Urinary bladder (tissue), 4 donors: ENCODE measurements at places on chromosomes 16 and 17. TPM values are rescaled to one million over a fixed set of nuclear protein-coding genes. Genes with fewer than 3 reads are reported as not detected.
A peak's percentile ranks its signal among the peaks of the same experiment; 100 is the strongest.

DNA sequence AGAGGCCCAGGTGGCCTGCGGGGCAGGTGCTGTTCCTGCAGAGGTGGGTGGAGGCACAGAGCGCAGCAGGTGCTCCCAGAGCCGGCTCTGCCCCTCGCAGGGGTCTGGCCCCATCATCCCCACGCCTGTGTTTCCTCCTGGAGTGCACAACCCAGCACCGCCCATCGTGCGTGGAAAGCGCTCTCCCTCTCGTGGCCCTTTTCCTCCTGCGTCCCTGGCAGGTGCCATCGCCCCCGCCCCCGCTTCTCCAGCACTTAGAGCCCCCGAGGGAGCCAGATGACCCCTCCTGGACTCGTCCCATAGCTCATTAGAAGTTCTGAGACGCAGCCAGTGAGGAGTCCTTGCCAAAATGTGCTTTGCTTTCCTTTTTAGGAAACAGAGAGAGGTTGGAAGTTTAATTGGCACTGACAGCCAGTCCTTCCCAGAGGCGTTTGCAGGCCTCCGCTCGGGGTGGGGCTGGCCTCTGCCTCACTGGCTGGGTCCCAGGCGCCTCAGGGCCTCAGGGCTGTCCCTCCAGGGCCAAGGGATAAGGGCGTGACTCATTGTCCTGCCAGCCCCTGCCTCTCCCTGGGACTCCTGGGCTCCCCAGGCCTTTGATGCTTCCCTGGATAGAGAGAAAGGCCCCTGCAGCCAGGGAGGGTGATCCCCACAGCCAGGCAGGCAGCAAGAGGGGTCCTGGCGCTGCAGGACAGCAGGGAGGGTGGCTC, 32.2 kb upstream of the CHMP6 start:
- DNase-seq, result peak; percentile 59

DNA sequence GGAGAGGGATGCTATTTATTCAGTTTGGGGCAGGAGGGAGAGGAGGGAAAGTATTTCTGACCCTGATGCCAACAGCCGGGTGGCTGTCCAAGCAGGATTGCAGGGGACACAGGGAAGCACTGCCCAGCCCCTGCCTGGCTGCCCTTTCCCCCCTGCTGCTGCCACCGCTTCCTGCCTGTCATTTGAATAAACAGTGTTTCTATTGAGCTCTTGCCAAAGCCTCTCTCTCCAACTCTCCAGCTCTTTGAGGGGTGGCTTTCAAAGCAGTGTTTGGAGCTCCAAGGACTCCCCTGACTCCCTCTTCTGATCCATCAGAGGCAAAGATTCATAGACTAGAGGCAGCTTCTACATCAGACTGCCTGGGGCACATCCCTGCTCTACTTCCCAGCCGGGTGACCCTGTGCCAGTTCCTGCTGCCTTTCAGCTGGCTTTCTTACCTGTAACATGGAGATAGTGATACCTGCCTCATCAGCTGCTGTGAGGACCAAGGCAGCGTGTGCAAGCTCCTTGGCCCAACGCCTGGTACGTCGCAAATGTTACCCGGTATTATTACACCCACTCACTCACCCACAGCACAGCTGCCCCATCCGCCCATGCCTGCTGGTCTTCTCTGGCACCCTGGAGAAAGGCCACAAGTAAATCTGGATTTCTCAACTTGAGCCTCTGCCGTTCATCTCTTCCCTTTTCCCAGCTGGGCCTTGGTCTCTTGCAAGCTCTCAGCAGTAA, 9.5 kb downstream of the PROCA1 start:
- DNase-seq, result no peak

DNA sequence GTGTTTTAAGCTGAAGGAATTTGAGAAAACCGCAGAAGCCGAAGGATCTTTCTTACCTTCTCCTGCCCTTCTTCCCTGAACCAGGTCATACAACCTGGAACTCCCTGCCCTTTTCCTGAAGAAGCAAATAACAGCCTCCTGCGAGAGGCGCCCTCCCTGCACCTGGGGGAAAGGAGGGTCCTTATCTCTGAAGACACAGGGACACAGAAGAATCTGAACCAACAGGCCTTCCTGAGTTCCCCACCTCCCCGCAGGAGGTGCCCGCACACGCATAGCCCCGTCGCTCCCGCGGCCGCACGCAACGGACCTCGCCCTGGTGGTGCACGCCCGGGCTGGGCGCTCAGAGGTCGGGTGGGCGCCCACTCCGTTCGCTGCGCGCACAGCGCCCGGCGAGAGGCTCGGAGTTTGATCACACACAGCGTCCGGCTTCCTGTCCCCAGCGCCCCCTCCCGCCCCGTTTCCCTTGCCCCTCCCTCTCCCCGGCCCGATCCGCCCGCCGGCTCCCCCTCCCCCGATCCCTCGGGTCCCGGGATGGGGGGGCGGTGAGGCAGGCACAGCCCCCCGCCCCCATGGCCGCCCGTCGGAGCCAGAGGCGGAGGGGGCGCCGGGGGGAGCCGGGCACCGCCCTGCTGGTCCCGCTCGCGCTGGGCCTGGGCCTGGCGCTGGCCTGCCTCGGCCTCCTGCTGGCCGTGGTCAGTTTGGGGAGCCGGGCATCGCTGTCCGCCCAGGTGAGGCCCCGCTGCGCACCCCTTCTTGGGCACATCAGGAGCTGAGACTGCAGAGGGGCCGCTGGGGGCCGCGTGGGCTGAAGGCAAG, at the start of gene TNFSF12:
TSS of gene TNFSF12 (plus strand) at position 474 of the 816 bp plus-strand sequence. CDS start at position 570, 96 bp downstream.
- DNase-seq, result no peak

- DNase-seq, result no peak
Measured at GRCh38 chr16:53599548-53599947, 96.5 kb upstream of the AKTIP start.

- DNase-seq, result no peak
Measured at GRCh38 chr17:74156878-74157277, 46.6 kb upstream of the RPL38 start.

LIMD2 gene
- total RNA-seq, result 9.4 TPM

TMEM92 gene
- total RNA-seq, result 1.0 TPM

TBC1D3E gene
- total RNA-seq, result 0.26 TPM

DNA sequence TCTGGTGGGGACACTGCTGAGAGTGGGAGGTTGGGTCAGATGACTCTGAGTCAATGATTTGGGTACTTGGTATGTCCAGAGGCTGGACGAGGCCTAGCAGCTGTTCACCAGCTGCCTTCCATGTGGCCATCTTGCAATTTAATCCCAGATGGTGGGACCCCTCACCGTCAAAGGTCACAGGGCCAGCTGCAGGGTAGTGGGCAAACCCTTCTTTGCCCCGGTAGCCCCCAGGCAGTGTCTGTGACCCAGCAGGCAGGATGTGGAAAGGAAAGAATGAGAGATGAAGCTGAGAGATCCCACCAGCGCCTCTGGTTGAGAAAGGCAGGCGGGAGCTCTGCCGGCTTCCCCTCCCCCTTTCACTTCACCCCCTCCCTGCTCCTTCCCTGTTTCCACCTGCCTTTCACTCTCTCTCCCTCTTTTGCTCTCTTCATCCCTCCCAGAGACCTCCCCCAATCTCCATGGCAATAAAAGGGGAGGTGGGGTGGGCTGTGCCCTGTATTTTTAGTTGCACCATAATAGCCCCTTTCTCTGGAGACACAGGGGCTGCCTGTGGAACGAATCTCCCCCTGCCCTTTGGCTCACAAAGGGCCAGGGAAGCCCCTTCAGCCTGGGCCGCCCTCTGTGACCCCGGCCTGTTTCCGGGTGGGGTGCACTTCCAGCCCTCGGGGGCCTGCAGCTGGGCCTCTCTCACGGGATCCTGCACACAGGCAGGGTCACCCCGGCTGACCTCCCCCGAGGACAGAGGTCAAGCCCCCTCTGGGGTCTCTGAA, 20.2 kb downstream of the CDK5RAP3 start:
- DNase-seq, result no peak

GRCh38 chr17:40058865-40059264, 3.9 kb upstream of the THRA start:
- DNase-seq, result no peak

SMARCE1 gene
- total RNA-seq, result 126 TPM

LGALS9 gene
- 6.5 TPM for total RNA-seq

CACNG3 gene
- not detected for total RNA-seq

- DNase-seq, result no peak
Measured at GRCh38 chr17:80381416-80381923, 33.5 kb upstream of the ENDOV start.

- DNase-seq, result no peak
Measured at GRCh38 chr17:46013502-46014165, 14.6 kb downstream of the STH start.
